ENCODE measurements at places on chromosomes 7 and 10.

DNA sequence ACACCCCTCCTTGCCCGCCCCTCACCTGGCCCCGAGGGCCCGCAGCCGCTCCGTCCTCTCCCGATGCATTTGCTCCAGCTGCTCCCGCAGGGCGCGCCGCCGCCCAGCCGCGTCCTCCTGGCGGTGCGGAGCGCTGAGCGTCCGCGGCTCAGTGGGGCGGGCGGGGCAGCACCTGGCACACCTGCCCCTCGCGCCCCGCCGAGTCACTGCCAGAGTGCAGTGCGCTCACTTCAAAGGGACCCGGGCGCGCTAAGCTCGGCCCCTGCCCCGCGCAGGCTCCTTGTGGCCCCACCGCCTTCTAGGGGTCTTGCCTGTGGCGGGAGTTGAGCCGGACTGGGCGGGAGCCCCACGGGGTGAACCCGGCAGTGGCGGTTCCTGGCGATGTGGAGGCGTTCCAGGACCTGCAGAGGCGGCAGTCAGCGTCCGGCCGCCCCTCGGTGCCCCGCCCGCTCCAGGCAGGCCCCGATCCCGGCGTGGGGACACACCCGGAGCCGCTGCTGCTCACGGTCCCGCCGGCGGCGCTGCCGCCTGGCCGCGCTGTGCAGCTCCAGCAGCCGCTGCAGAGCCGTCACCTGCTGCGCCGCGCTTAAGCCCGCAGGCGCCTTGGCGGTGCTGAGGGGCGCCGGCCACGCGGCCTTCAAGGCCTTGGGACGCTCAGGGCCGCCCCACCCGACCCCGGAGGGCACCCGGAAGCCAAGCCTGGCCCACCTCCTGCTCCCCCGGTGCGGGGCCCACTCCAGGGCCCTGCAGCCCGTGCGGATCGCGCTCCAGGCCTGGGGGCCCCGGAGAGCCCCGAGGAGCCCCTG lies 6.7 kb downstream of the ATP6V1F start:
- H3K4me3 ChIP-seq, result peak overlapping the region; percentile 79
- peaks cover 11% of the 10 kb centered on the region for H3K4me1 ChIP-seq
- no peak overlapping the region for H3K27ac ChIP-seq
- peak; percentile 59 for DNase-seq
- peaks cover 15% of the 10 kb centered on the region for H3K36me3 ChIP-seq
- H3K27me3 ChIP-seq, result peaks cover 31% of the 10 kb centered on the region

DNA sequence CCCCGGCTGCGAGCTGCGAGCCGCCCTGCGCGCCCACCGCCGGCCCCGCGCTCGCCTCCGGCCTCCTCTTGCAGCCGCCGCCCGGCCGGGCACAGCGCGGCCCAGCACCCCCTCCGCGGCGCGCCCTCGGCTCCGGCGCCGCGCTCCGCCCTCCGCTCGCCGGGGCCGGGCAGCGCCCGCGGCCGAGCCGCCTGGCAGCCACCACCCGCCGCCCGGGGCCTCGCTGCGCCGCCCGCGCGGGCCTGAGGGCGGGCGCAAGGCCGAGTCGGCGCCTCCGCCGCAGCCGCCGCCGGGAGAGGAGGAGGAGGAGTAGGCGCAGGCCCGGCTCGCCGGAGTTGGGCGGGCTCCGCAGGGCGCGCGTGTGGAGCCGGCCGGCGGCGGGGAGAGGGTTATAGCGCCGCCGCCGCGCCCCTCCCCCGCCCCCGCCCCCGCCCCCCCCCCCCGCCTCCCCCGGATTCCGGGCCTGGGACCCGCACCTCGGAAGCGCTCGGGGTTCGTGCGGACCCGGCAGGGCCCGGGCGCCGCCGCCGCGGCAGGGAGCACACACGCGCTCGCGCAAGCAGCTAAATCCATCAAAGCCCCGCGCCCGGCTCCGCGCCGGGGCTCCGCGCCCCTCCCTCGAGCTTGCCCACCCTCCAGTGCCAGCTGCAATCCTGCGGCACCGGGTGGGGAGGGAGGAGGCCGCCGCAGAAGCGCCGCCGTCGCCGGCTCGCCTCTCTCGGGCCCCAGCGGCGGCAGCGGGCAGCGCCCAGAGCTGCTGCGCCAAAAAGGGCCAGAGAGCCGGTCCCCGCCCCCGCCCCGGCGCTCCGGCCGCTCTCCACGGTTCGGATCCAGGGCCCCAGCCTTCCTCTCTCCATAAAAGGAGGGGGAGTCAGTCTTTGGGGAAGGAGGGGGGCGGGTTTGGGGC lies at the start of gene PDGFA:
PDGFA (minus strand) TSS at position 363 of the 907 bp plus-strand sequence. CDS start 845 bp downstream, outside the sequence.
- no peak for DNase-seq
- H3K36me3 ChIP-seq, result no peaks in the 10 kb centered on the region
- peaks cover 73% of the 10 kb centered on the region for H3K27me3 ChIP-seq
- H3K27ac ChIP-seq, result no peak within 1 kb of the TSS

- H3K4me1 ChIP-seq, result no peaks in the 10 kb centered on the region
- no peaks in the 10 kb centered on the region for H3K36me3 ChIP-seq
- H3K4me3 ChIP-seq, result no peak overlapping the region
- H3K27ac ChIP-seq, result no peak overlapping the region
- H3K27me3 ChIP-seq, result no peaks in the 10 kb centered on the region
Measured at GRCh38 chr10:78164702-78165101, 131.0 kb downstream of the RPS24 start.

- peaks cover 3% of the 10 kb centered on the region for H3K4me1 ChIP-seq
- peak overlapping the region; percentile 85 for H3K4me3 ChIP-seq
- DNase-seq, result no peak
- peak overlapping the region; percentile 45 for H3K27ac ChIP-seq
Measured at GRCh38 chr10:73167458-73167782, 388 bp downstream of the ECD start.

GRCh38 chr7:84085147-84085546 lies 109.4 kb downstream of the SEMA3A start:
- H3K36me3 ChIP-seq, result peaks cover 2% of the 10 kb centered on the region
- no peaks in the 10 kb centered on the region for H3K27me3 ChIP-seq
- no peak overlapping the region for H3K4me3 ChIP-seq
- DNase-seq, result no peak

DNA sequence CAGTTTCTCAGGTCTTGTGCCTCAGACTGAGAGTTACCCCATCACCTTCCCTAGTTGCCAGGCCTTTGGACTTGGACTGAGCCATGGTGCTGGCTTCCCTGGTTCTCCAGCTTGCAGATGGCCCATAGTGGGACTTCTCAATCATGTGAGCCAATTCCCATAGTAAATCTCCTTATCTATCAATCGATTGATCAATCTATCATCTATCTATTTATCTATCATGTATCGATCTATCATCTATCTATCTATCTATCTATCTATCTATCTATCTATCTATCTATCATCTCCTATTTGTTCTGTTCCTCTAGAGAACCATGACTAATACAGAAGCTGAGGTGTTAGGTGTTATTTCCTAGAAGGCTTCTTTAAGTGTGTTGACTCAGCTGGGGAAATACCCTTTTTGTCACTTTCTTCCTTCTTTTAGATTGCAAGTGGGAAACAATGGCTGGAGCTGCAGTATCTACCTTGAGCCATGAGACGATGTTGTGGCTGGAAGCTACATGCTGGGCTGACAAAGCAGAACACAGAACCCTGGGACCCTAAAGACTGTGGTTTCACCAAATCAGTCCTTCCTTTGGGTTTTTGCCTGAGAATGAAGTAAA lies 234.7 kb upstream of the GLI3 start:
- no peak overlapping the region for H3K27ac ChIP-seq
- no peaks in the 10 kb centered on the region for H3K4me1 ChIP-seq
- H3K27me3 ChIP-seq, result no peaks in the 10 kb centered on the region
- DNase-seq, result no peak
- no peak overlapping the region for H3K4me3 ChIP-seq

- peaks cover 14% of the 10 kb centered on the region for H3K27me3 ChIP-seq
- no peaks in the 10 kb centered on the region for H3K36me3 ChIP-seq
- H3K4me1 ChIP-seq, result peaks cover 4% of the 10 kb centered on the region
- no peak overlapping the region for H3K4me3 ChIP-seq
Measured at GRCh38 chr7:140225562-140226249, 48.9 kb upstream of the KDM7A start.

DNA sequence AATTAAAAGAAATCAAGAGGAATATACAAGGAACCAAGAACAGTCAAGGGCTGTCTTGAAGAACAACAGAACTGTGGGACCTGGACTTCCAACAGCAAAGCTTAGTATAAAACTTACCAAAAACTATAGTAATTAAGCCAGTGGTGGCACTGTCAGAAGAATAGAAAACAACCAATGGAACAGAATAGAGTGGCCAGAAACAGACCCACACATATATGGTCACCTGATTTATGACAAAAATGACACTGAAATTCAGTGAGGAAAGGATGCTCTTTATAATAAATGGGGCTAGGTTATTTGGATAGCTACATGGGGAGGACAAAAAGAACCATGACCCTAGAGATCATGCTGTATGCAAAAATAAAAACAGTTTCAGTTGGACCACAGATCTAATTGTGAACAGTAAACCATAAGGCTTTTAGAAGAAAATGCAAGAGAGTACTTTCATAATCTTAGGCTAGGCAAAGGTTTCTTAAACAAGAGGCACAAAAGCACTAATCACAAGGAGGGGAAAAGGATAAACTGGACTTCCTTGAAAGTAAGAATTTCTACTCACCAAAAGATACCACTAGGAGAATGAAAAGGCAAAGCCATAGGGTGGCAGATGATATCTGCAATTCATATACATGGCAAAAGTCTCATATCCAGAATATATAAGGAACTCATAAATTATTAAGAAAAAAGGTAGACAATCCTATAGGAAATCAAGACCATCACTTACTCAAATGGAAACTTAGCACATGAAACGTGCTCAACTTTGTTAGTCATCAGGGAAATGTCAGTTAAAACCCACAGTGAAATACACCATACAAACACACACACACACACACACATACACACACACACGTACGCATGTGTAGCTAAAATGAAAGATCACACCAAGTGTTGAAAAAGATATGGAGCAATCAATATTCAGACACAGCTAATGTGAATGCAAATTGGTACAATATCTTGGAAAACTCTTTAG lies 20.8 kb downstream of the HYCC1 start:
- H3K27ac ChIP-seq, result no peak overlapping the region
- no peak overlapping the region for H3K4me3 ChIP-seq
- no peaks in the 10 kb centered on the region for H3K27me3 ChIP-seq

- H3K4me3 ChIP-seq, result no peak overlapping the region
- H3K27ac ChIP-seq, result no peak overlapping the region
- H3K27me3 ChIP-seq, result no peaks in the 10 kb centered on the region
Measured at GRCh38 chr7:151185762-151186639, 1.0 kb downstream of the ASB10 start.

GRCh38 chr7:73901823-73902597 lies 41.1 kb downstream of the TMEM270 start:
- H3K36me3 ChIP-seq, result no peaks in the 10 kb centered on the region
- no peak overlapping the region for H3K4me3 ChIP-seq
- DNase-seq, result no peak
- no peak overlapping the region for H3K27ac ChIP-seq
- no peaks in the 10 kb centered on the region for H3K27me3 ChIP-seq
- no peaks in the 10 kb centered on the region for H3K4me1 ChIP-seq
